ENCODE measurements at places on chromosomes 3 and 15. TPM values are rescaled to one million over a fixed set of nuclear protein-coding genes. Genes with fewer than 3 reads are reported as not detected.
A peak's percentile ranks its signal among the peaks of the same experiment; 100 is the strongest.

CCK gene
- total RNA-seq = not detected

NAALADL2 gene
- 3.5 TPM for total RNA-seq

POMGNT2 gene
- total RNA-seq = 88.9 TPM

ISLR gene
- total RNA-seq = 215 TPM

MORC1 gene
- not detected for total RNA-seq

UBA7 gene
- total RNA-seq = 114 TPM

CADPS gene
- 13.2 TPM for total RNA-seq

CACNA2D2 gene
- not detected for total RNA-seq

IL16 gene
- 20.0 TPM for total RNA-seq

NXPE3 gene
- total RNA-seq = 26.0 TPM

MAGI1 gene
- total RNA-seq = 7.6 TPM

NLGN1 gene
- total RNA-seq = 10.3 TPM

KATNBL1 gene
- total RNA-seq = 115 TPM

GPR62 gene
- total RNA-seq = not detected

- H3K4me3 ChIP-seq = no peak overlapping the region
- no peaks in the 10 kb centered on the region for H3K4me1 ChIP-seq
- no peak for DNase-seq
- H3K36me3 ChIP-seq = no peaks in the 10 kb centered on the region
Observed at GRCh38 chr15:52232327-52232726, 41.1 kb upstream of the GNB5 start.

GRCh38 chr3:148068466-148068865 is 629.2 kb upstream of the AGTR1 start:
- no peaks in the 10 kb centered on the region for H3K36me3 ChIP-seq
- H3K27ac ChIP-seq = no peak overlapping the region
- no peaks in the 10 kb centered on the region for H3K4me1 ChIP-seq

DNA sequence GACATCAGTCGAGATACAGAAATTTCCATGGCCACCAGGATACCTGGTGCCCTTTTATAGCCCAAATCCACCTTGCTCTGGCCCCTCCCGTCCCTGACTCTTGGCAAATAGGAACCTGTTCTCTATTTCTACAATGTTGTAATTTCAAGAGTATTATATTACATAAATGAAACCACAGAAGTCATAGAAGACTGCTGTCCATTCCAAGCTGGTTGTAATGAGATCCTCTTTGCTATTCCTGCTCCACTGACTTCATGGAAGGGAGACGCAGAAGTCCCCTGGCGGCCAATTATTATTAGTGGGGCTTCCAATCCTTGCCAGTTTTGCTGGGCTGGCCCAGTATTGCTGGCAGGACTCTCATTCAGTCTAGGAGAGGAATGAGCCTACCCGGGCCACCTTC is 26.6 kb downstream of the DCP1A start:
- no peak for DNase-seq
- no peaks in the 10 kb centered on the region for H3K36me3 ChIP-seq
- no peak overlapping the region for H3K27ac ChIP-seq
- no peaks in the 10 kb centered on the region for H3K27me3 ChIP-seq
- no peaks in the 10 kb centered on the region for H3K4me1 ChIP-seq
- H3K4me3 ChIP-seq = no peak overlapping the region

GRCh38 chr15:63497642-63498467 is 6.5 kb upstream of the USP3 start:
- H3K4me1 ChIP-seq = peaks cover 6% of the 10 kb centered on the region
- no peak overlapping the region for H3K27ac ChIP-seq
- no peak for DNase-seq
- no peak overlapping the region for H3K4me3 ChIP-seq
- no peaks in the 10 kb centered on the region for H3K27me3 ChIP-seq
- no peaks in the 10 kb centered on the region for H3K36me3 ChIP-seq

- no peak overlapping the region for H3K27ac ChIP-seq
- H3K36me3 ChIP-seq = no peaks in the 10 kb centered on the region
- DNase-seq = no peak
- no peak overlapping the region for H3K4me3 ChIP-seq
Observed at GRCh38 chr3:20849975-20850374, 664.0 kb upstream of the SGO1 start.

DNA sequence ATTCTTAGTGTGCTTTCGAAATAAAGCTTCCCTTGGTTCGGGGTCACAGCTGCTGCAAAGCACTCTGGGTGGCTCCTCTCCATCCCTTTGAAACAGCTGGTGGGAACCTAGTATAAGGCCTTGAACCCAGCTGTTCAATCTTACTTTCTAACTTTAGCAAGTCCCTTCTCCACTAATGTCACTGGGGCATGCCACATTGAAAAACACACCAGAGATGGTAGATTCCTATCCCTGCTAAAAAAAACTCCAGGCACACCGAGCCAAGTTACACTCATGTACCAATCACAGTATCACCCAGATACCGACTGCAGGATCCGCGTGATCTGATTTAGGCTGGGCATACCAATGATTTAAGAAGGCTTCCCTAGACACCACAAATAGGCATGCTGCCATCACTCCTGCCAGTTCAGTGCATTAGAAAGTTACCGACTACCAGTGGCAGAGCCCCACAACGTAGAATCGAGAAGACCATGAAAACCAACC is 65.0 kb downstream of the WWTR1 start:
- no peak overlapping the region for H3K4me3 ChIP-seq
- no peaks in the 10 kb centered on the region for H3K36me3 ChIP-seq
- H3K4me1 ChIP-seq = peaks cover 4% of the 10 kb centered on the region
- DNase-seq = no peak

DNA sequence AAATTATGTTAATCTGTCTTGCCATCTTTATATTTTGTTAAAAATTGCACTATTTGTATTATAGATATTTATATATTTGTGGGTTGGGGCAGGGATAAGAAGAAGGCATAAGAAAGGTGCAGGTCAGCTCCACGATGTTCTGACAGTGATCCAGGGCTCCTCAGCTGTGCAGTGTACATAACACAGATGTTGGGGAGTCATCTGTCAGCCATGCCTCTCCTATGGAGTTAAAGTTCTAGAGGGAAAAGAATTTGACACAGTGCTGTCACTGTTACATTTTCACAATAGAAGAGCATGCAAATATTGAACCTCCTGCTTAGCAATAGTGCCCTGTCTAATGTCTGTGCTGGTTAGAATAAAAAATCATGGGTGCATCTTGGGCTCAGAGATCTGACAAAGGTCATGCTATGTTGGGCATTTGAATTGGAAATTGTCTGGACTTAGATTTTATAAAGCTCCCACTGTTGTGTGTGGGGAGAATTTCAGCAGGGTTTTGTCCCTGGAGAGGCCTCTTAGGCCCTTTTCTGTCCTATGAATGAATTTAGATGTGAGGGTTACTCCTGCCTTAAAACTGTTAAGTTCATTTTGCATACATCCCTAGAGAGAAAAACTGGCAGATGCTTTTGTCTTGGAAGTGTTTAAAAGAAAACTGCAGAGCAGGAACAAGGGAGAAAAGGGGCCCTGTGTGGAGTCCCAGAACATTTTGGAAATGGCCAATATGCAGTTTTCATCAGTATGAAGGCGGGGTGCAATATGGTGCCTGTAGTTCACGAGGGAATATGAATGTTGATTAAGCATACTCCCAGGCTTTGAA is 20.4 kb downstream of the CDIN1 start:
- peaks cover 12% of the 10 kb centered on the region for H3K4me1 ChIP-seq
- no peak for DNase-seq
- H3K4me3 ChIP-seq = no peak overlapping the region
- H3K27ac ChIP-seq = peak overlapping the region; percentile 89

- no peaks in the 10 kb centered on the region for H3K36me3 ChIP-seq
- H3K4me3 ChIP-seq = no peak overlapping the region
- no peaks in the 10 kb centered on the region for H3K4me1 ChIP-seq
- no peak overlapping the region for H3K27ac ChIP-seq
Observed at GRCh38 chr3:149717391-149718056, 34.8 kb downstream of the COMMD2 start.

DNA sequence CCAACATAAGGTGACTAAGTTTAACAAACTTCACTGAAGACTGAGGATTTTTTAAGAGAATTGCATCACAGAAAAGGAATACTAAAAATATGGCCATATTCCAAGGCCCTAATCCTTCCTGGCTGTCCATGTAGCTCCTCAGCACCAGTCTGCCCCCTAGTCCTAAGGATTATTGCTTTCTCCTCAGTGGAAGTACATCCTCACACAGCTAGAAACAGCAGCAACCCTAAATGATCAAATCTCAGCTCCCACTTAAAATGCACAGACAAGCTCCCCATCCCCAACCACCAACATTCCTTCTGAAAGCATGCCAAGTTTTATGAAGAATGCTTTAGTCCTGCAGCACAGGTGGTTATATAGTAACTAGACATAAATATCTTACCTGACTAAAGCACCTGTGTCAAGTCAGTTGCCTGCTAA is 14.7 kb downstream of the ST3GAL6 start:
- H3K4me3 ChIP-seq = no peak overlapping the region
- H3K4me1 ChIP-seq = no peaks in the 10 kb centered on the region
- no peak overlapping the region for H3K27ac ChIP-seq

- DNase-seq = no peak
- no peak overlapping the region for H3K4me3 ChIP-seq
- no peaks in the 10 kb centered on the region for H3K36me3 ChIP-seq
- no peak overlapping the region for H3K27ac ChIP-seq
- H3K27me3 ChIP-seq = no peaks in the 10 kb centered on the region
Observed at GRCh38 chr15:40618906-40619305, 24.9 kb downstream of the KNL1 start.

GRCh38 chr15:38702178-38702912 is 137.7 kb upstream of the RASGRP1 start:
- no peaks in the 10 kb centered on the region for H3K4me1 ChIP-seq
- no peak overlapping the region for H3K27ac ChIP-seq
- no peaks in the 10 kb centered on the region for H3K27me3 ChIP-seq
- H3K36me3 ChIP-seq = no peaks in the 10 kb centered on the region
- DNase-seq = no peak

DNA sequence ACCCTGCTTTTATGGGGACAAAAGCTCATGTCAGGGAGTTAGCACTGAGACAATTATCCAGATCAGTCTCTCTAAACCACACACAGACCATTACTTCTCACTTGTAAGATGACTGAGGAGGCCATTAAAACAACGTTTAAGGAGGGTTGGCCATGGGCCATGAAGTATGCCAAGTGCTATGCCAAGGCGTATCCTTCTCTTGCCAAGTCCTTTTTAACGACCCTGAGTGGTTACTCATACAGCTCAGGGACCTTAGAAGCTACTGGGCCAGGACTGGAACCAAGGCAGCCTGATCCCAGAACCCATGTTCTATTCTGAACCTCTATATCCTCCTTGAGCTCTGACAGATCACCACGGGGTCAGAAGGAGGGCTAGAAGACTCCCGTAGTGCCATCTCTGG is 50.0 kb downstream of the NMNAT3 start:
- no peak overlapping the region for H3K4me3 ChIP-seq
- no peaks in the 10 kb centered on the region for H3K4me1 ChIP-seq
- no peaks in the 10 kb centered on the region for H3K27me3 ChIP-seq
- no peak overlapping the region for H3K27ac ChIP-seq

DNA sequence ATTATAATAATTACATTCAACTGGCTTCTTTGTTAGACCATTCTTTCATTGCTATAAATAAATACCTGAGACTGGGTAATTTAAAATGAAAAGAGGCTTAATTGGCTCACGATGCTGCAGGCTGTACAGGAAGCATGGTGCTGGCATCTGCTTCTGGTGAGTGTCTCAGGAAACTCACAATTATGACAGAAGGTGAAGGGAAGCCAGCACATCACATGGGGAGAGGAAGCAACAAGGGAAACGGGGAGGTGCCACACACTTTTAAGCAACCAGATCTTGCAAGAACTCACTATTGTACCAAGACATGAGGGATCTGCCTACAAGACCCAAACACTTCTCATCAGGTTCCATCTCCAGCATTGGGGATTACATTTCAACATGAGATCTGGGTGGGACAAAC is 413.1 kb upstream of the ARRDC4 start:
- DNase-seq = no peak
- no peak overlapping the region for H3K4me3 ChIP-seq
- H3K36me3 ChIP-seq = no peaks in the 10 kb centered on the region
- no peaks in the 10 kb centered on the region for H3K27me3 ChIP-seq

- no peak overlapping the region for H3K4me3 ChIP-seq
- no peaks in the 10 kb centered on the region for H3K36me3 ChIP-seq
- H3K27me3 ChIP-seq = no peaks in the 10 kb centered on the region
- H3K27ac ChIP-seq = no peak overlapping the region
- H3K4me1 ChIP-seq = no peaks in the 10 kb centered on the region
- DNase-seq = no peak
Observed at GRCh38 chr3:64176461-64176996, 48.7 kb downstream of the PRICKLE2 start.

DNA sequence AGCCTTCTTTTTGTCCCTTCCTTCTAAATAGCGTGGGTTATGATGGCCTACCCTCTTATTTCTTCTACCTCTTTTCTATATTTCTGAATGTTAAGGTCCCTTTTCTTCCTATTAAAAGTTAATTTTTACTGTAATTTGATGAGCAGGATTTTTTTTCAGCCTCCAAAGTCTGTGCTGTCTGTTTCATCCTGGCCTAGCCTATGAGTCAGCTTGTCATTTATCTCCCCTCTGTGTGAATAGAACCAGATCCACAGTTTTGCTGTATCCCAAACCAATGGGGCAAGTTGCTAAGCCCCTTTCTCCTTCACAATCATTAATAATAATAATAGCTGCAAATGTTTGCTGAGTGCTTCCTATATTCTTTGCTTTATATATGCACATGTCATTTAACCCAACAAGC is 18.1 kb upstream of the C3orf38 start:
- no peak overlapping the region for H3K4me3 ChIP-seq
- H3K27me3 ChIP-seq = no peaks in the 10 kb centered on the region
- no peak for DNase-seq
- no peaks in the 10 kb centered on the region for H3K4me1 ChIP-seq
- H3K27ac ChIP-seq = no peak overlapping the region

DNA sequence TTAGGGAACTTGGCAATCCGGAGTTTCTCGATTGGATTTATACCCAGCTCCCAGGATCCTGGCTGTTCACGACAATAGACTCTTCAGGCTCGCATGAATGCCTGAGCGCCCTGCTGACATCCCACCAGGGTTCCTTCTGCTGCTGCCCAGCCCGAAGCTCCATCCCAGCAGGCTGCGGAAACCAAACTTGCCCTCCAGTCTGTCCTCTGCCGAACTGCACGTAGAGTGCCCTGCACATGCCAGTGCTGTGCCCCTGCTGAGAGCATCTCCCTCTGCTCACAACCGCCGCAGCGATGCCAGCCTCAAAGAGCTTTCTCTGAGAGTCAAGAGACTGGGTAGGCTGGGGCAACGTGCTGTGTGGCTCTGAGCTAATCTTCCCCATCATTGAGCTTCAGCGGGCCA is 6.9 kb downstream of the ADAMTS7 start:
- no peaks in the 10 kb centered on the region for H3K36me3 ChIP-seq
- no peak overlapping the region for H3K4me3 ChIP-seq
- no peaks in the 10 kb centered on the region for H3K27me3 ChIP-seq
- no peak for DNase-seq
- H3K4me1 ChIP-seq = no peaks in the 10 kb centered on the region

- no peak overlapping the region for H3K27ac ChIP-seq
- H3K4me1 ChIP-seq = no peaks in the 10 kb centered on the region
- no peaks in the 10 kb centered on the region for H3K27me3 ChIP-seq
- DNase-seq = no peak
Observed at GRCh38 chr15:38168467-38169070, 84.1 kb upstream of the SPRED1 start.

- DNase-seq = no peak
- H3K36me3 ChIP-seq = no peaks in the 10 kb centered on the region
- no peak overlapping the region for H3K4me3 ChIP-seq
- H3K27me3 ChIP-seq = no peaks in the 10 kb centered on the region
- H3K27ac ChIP-seq = no peak overlapping the region
Observed at GRCh38 chr3:112685956-112686799, 45.2 kb upstream of the CCDC80 start.

Data from uterus (tissue), 4 donors.